HL-60 (cell line): ENCODE measurements at places on chromosomes 7 and 10.

DNA sequence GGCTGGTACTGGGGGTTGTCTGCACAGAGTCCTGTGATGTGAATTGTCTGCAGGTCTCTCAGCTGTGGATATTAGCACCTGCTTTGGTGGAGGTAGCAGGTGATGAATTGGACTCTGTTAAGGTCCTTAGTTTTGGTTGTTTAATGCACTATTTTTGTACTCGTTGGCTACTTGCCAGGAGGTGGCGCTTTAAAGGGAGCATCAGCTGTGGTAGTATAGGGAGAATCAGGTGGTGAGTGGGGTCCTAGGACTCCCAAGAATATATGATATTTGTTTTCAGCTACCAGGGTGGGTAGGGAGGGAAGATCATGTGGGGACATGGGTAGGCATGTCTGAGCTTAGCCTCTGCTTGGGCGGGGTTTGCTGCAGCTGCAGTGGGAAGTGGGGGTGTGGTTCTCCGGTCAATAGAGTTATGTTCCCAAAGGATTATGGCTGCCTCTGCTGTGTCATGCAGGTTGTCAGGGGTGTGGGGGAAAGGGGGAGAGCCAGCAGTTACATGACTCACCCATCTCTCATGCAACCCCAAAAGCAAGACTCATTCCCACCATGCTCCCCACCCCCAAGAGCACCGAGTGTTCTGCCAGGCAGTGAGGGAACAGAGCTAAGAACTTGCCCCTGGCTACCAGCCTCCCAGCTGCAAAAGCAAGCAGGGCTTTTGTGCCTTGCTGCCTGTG is 53.7 kb upstream of the ZNF273 start:
- DNase-seq, result no peak

GRCh38 chr10:21517134-21518031 is 8.1 kb downstream of the SKIDA1 start:
- DNase-seq, result no peak

GRCh38 chr7:108026647-108027046 is 23.7 kb upstream of the LAMB1 start:
- no peak for DNase-seq

GRCh38 chr10:44314802-44315460 is 70.0 kb downstream of the CXCL12 start:
- no peak for DNase-seq

DNA sequence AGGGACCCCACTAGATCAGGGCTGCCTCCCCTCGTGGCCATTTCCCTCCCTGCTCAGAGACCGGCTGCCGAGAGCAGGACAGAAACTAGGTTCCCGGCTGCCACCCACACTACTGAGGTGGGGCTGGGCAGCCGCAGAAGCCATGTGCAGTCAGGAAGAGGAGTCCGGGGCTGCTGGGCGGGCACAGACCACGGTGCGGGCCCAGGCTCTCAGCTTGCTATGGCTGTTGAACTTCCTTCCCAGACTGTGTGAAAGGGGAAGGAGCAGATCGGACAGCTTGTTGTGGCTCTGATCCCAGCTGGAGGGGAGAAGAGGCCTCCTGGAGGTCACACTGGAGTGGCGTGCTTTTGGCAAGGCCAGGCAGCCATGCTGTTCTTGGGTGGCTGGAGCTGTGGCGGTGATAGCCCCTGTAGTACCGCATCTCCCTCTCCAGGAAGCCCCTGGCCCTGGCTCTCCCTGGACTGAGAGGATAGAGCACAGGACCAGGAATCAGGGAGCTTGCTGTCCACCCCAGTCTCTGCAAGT is 56.8 kb downstream of the HK1 start:
- peak; percentile 83 for DNase-seq

- DNase-seq, result no peak
Measured at GRCh38 chr10:111261081-111261615, 184.3 kb downstream of the ADRA2A start.

DNA sequence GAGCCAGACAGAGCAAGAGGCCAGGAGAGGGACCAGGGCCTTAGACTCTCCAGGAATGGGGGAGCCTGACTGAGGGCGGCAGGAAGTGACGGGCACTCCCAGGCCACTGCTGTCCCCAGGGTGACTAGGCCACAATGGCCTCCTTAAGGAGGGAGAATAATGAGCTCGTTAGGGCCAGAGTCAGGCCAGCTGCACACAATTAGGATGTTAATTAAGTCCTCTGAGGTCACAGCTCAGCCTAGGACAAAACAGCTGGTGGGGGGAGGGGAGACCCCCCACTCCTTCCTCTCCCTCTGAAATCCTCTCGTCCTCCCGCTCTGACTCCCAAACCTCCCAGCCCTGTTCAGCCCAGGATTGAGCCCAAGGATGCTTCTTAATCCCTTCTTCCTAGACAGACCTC is 143.0 kb downstream of the NEURL1 start:
- DNase-seq, result no peak

- DNase-seq, result no peak
Measured at GRCh38 chr7:151113344-151114150, 27.3 kb downstream of the AGAP3 start.

DNA sequence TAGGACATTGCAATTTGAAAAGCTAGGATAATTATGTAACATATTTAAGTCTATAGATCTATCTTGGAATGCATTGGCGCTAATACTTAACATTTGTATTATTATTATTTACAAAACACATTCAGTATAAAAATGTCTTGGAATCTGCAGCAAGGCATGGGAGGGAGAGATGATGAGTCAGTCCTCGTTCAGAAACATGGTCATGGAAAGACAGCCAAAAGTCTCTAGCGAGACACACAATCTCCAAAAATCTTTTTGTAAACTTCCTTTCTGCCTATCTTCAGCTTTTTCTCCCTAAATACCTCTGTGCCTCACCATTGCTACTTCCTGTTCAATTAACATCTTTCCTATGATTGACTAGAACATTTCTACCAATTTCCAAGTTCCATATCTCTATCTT is 188.4 kb upstream of the CACNA2D1 start:
- no peak for DNase-seq

DNA sequence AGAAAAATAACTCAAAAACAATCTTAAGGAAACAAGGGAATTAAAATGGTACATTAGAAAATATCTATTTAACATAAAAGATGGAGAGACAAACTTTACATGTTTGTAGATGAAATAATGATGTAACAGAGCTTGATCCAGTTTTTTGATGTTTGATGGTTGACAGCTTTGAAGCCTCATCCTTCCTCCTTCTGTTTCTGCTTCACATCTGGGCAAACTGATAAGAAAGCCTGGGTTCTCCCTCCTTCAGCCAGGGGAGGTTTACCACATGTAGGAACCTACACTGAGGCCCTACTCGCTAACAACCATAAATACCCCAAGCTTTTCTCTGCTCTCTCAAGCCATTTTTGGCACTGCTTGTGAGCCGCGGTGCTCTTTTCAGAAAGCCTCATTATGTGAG is 82.8 kb upstream of the ZNF32 start:
- DNase-seq, result no peak

DNA sequence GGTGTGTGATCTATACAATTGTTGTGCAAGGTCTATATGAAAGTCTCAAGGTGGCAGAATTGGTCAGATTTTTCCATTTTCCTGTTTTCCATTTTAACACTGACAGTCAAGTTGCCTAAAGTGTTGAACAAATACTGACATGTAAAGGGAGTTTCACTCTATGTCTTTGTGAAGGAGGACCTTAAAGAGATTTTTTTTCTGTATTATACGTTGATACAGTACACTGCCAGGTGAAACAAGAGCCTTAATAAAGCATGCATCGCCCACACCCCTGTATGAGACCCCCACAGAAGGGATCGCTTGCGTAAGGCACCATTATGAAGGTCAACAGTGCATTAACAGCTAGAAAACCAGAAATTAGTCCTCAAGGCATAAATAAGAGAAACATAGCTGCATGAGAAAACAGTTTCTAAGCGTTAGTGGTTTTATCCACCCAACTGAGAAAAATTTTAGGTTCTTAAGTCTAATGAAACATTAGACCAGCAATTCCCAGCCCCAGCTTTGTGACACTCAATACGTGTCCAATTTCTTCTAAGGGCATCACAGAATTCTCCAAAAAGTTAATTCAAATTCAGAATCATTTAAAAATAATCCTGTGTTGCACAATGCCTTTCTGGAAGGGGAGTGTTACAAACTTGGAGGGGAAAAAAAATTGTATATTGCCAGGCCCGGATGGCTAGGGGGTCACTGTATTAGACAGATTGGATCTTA is 6.9 kb downstream of the KLF6 start:
- no peak for DNase-seq

DNA sequence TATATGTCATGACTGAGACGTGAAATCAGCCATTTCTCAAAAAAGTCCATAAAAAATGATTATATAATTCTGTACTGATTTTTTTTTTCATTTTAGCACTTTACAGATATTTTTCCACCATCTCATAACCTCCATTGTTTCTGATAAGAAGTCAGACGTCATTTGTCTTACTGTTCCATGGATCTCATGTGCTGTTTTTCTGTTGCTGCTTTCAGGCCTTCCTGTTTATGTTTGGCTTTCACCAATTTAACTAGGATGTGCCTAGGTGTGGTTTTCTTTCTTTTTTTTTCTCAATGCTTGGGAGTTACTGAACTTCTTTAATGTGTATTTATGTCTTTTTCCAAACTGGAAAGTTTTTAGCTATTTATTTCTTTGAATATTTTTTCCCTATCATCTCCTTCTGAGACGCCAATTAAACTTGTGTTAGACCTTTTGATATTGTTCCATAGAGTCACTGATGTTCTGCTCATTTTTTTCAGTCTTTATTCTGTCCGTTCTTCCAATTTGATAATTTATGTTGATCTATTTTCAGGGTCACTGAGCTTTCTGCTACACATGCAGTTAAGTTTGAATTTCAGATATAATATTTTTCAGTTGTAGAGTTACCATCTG is 43.3 kb downstream of the TAF3 start:
- DNase-seq, result no peak

DNA sequence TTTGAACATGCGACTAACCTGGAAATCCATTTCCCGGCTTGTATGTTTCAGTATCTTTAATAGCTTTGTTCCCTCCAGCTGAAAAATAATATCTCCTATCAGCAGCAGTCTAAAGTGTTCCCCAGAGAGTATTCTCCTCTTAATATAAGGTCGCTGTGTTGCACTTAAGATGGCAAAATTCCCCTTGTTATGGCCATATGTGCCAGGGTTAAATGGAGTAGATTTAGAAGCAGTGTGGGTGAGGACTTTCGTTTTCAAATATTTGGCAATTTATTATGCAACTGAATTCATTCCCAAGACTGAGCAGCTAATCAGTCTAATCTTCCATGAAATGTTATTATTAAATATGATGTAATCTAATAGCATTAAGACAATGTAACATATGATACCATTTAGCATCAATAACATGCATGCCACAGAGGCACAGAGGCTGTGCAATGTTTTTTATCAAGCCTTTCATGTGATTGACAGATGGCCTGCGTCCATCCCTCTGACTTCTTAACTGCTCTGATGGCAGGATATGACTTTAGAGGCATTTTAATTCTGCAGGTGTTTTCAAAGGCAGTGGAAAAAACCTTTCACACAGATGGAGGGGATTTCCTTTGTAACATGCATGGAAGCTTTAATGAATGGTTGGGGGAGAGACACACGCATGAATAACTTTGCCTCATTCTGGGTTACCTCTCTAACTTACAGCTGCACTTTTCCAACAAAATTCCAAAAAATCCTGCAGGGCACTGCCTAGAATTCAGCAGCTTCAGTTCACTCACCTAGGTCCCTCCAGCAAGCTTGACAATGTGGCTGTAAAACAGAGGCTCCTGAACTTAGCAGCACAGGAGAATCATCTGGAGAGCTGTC is 55.1 kb upstream of the ZPBP start:
- no peak for DNase-seq

DNA sequence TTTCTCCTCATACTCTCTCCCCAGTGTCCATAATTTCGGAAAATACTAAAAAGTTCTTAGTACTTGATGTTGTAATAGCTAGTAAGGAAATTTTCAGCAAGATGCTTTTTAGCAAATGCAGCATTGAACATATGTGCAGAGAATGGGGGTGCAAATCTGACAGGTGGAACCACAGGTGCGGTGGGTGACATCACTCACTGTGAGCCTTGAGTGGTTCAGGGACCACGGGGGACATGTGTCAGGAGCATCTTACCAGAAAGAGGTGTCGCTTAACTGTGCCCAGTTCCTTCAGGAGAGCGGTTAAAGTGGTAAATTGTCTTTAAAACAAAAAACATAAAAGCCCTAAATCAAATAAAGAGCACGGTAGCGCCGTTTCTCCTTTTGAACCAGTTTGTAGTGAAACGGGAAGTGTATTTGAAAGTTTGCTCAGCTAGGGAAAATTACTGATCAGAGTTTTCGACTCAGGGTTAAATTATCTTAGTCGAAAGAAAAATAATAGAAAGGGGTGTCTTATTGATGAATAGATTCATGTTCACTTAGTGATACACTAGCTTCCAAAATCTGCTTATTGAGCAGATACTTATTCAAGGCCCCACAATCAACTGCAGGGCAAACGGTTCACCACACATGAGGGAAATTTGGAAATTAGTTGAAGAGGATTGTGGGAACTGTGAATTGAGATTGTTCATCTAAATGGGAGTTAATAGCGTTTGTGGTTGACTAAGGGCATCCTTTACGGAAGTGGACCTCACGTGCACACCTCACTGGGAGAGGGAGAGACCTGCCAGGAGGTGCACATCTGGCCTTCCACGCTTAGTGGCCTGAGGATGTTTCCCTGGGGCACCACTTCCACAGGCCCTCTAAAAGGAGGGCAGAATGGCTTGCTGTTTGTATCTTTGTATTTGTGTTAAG is 12.7 kb downstream of the CUL1 start:
- peak; percentile 33 for DNase-seq

DNA sequence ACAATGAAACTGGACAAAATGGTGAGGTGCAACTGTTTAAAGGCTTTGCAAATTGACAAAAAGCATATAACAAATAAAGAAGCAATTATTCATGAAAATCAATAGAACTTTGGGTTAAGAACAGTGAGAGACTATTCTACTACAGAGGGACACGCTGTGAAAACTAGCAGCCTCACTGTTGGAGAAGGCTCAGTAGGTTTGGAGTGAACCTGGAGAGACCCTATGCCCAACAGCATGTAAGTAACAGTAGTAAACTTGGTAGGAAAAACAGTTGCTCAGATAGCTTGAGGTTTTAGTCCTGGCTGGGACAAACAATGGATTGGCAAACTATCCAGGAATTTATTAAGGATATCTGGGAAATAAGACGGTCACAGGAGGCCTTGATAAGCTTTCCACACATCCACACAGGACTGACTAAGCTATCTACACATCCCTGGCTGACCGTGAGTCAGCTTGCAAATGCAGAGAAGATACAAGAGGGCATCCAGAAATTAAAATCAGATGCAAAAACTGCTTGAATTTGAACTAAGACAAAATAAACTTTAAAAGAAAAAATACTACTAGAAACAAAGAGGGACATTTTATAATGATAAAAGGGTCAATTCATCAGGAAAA is 15.9 kb downstream of the FAM149B1 start:
- no peak for DNase-seq

DNA sequence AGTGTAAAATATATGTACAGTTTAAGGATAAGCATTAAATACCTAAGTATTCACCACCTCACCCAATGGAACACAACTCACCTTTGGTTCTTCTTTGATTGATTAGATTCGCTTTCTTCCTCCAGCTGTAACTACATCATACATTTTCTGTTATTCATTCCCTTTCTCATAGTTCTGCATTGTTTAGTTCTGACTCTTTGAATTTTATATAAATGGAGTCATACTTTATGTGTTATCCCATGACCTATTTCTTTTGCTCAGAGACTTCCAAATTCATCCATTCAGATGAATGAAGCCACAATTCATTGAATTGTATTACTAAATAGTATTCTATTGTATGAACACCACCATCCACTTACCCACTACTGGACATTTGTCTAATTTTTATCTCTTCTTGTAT is 12.3 kb downstream of the THNSL1 start:
- no peak for DNase-seq
